ENCODE measurements at places on chromosomes 5 and 9.

GRCh38 chr5:52007230-52007858, 624.1 kb downstream of the ISL1 start:
- DNase-seq = no peak

DNA sequence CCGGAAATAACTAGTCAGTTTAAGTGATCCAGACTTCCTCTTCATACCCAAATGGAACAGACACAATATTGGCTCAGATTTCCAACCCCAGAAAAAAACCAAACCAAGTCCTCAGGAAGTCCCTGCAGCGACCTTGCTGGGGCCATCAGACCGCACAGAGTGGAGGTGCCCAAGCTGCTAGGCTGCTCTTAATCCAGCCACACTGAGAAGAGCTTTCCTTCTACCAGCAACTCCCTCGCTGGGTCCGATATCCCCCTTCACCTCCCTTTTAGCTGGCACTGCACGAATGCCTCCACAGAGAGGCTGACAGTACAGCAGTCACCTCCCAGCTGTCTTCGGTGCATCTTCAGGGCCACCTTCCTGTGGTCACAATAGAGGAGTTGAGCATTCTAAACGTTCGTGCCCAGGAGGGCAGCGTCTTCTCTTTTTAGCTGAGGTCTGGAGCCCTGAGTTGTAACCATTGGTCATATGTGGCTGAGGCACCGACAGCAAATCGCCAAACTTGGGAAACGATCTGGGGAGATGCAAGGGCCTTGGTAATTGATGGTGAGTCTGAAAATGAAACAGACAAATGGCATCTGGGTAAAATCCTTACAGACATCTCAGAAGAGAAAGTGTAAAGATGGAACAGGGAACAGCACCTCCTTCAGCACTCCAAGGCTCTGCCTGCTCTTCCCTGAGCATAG, 5.7 kb downstream of the NAIF1 start:
- no peak for DNase-seq

GRCh38 chr9:87229108-87229507, 268.6 kb upstream of the DAPK1 start:
- DNase-seq = no peak

GRCh38 chr5:133985540-133986180, 17.2 kb upstream of the C5orf15 start:
- DNase-seq = no peak

- DNase-seq = no peak
These were observed 530.5 kb upstream of the TLE4 start for GRCh38 chr9:79041266-79041665.

GRCh38 chr5:171574376-171574775, 154.9 kb downstream of the FGF18 start:
- DNase-seq = no peak

GRCh38 chr9:21060919-21061561, 16.7 kb downstream of the IFNB1 start:
- DNase-seq = no peak

DNA sequence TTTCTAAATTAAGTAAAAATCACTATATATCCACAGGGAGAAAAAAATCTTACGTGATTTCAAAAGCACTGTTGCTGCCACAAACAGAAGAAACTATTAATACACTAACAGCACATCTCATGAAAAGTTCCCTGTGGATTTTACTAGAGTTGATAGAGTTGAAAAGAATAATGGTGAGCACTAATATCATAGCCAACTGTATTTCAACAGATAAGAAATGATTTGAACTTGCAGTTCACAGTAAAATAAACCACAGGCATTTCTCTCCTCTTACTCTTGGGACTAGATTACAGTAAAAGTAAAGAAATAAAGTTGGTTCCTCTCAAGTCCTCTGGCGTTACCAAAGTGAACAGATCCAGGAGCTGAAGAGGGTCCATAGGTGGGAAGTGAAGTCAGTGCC, 27.9 kb downstream of the AGTPBP1 start:
- DNase-seq = no peak

DNA sequence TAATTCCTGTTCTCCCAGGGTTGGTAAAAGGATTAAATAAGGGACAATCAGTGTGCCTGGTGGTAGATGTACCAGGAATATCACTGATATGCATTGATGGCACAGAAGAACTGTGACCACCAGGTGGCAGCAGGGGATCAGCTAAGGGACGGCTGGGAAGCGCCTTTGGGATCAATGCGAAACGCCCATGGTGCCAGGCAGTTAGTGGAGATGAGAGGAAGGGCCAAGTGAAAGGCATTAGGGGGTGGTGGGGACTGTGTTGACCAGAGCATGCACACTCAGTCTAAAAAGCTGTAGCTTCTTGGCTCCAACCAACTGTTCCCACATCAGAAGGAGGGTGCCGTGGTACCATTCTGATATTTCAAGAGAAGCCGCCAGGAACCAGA, 55.6 kb downstream of the ARHGEF37 start:
- DNase-seq = peak; percentile 24

GRCh38 chr5:154312576-154312975, 122.0 kb downstream of the GALNT10 start:
- no peak for DNase-seq

- no peak for DNase-seq
These were observed 25.7 kb downstream of the UTP15 start for GRCh38 chr5:73591102-73591695.

GRCh38 chr9:37902796-37903646, 906 bp downstream of the SLC25A51 start:
- DNase-seq = no peak

DNA sequence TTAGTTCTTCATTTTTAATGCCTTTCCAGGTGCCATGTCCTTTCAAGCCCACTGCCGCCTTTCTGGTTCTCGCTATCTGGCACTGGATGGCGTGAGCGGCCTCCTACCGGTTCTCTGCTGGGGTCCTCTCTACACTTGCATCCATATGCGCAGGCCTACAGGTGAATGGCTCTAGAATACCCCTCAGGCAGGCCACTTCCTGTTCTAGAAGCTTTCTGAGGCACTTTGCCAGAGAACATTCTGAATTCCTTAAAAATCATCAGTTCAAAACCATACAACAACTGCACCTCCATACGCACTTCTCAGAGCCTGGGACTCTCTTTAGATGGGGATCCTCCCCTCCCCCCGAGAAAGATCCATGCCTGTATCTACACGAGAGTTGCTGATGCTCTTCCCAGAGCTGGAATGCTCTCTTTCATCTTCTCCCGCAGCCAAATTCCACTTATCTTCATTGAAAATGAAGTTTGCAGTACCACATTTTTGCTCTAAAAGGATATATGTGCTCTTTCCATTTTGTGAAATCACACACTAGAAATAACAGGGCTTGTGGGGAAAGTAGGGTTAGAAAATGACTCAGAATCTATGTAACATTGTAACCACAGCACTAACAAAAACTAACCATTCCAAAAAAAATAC, 1.4 kb upstream of the LHFPL2 start:
- DNase-seq = no peak

- DNase-seq = no peak
These were observed 57.7 kb downstream of the MAPKAP1 start for GRCh38 chr9:125649315-125649714.

GRCh38 chr9:79526149-79526672, 45.6 kb upstream of the TLE4 start:
- DNase-seq = no peak

GRCh38 chr5:81171769-81172168, 61.4 kb upstream of the CKMT2 start:
- no peak for DNase-seq

GRCh38 chr5:10690460-10691440, 70.3 kb downstream of the DAP start:
- no peak for DNase-seq

DNA sequence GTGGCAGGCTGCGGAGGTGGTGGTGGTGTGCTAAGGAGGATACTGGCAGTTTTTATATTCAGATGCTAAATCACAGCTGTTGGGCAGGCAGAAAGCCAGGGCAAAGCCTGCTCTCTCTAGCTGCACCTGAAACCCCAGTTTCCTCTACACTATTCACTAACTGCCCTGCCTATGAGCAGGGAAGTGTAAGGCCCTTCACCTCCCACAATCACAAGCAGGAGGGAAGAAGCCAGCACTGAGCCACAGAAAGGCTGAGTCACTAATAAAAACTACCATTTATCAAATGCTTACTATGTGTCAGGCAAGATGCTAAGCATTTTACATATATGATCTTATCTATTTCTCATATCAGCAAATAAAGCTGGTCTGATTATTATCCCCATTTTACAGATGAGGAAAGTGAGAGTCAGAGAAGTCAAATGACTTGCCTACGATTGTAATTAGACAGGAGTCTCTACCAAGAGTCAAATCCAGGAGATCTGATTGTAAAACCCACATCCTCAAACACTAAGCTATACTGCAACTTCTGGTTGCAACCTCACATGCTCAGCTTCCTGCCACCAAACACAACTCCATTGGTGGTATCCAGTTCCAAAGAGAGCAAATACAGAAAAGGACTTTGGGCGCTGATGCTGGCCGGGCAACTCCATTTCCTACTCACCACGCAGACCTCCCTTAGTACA, 17.7 kb upstream of the IL6ST start:
- DNase-seq = no peak

- no peak for DNase-seq
These were observed 4.1 kb downstream of the RPL7A start for GRCh38 chr9:133351908-133352634.

- DNase-seq = no peak
These were observed 6.1 kb upstream of the COL5A1 start for GRCh38 chr9:134635351-134636148.

- no peak for DNase-seq
These were observed 73.9 kb upstream of the VCAN start for GRCh38 chr5:83397658-83398057.

DNA sequence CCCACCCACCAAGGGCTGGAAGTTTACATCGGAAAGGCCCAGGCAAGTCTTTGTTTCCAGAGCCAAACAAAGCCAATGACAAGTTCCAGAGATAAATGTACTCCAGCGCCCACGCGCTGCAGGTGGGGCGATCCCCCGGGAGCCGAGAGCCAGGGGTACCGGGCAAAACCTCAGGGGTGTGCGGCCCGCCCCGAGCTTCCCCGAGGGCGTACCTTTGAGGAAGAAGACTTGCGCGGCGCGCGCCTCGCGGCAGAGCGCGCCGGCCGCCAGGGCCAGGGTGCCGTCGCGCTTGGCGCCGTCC, 671 bp downstream of the DUSP1 start:
- no peak for DNase-seq

DNA sequence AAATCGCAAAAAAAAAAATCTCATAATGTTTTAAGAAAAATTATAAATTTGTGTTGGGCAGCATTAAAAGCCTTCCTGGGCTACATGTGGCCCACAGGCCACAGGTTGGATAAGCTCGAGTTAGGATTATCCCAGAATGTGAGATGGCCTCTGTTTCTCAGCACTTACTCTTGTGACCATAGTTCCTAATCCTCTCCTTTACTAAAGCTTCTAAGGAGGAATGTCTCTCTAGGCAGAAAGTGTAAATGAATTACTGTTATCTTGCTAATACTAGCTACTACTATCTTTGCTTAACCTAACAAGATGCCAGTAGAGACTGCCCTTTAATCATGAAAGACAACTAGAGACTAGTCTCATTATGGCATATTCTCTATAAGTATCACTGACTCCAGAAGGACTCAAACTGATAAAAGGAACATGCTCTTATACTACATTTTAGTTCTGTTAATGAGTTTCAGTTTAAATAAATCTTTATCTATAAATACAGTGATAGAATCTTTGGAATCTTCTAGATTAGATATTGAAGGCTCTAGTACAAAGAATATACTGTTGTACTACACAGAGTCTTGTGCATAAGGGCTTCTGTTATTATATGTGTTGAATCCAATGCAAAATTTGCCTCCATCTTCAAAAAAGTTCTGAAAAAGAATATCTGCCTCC, 13.8 kb downstream of the INVS start:
- DNase-seq = no peak

DNA sequence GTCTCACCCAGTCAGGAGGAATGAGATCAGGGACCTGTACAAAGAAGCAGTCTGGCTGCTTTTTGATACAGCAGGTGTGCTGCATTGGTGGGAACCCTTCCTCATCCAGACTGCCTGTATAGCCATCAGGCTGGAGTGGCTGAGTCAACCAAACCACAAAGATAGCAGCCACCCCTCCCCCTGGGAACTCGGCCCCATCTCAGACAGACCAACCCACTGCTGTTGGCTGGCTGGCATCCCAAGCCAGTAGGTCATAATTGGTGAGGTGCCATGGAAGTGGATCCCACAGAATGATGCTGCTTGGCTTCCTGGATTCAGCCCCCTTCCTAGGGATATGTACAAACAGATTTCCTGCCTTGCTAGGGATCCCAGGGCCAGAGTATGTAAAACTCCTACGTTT, 60.9 kb downstream of the YTHDC2 start:
- no peak for DNase-seq

DNA sequence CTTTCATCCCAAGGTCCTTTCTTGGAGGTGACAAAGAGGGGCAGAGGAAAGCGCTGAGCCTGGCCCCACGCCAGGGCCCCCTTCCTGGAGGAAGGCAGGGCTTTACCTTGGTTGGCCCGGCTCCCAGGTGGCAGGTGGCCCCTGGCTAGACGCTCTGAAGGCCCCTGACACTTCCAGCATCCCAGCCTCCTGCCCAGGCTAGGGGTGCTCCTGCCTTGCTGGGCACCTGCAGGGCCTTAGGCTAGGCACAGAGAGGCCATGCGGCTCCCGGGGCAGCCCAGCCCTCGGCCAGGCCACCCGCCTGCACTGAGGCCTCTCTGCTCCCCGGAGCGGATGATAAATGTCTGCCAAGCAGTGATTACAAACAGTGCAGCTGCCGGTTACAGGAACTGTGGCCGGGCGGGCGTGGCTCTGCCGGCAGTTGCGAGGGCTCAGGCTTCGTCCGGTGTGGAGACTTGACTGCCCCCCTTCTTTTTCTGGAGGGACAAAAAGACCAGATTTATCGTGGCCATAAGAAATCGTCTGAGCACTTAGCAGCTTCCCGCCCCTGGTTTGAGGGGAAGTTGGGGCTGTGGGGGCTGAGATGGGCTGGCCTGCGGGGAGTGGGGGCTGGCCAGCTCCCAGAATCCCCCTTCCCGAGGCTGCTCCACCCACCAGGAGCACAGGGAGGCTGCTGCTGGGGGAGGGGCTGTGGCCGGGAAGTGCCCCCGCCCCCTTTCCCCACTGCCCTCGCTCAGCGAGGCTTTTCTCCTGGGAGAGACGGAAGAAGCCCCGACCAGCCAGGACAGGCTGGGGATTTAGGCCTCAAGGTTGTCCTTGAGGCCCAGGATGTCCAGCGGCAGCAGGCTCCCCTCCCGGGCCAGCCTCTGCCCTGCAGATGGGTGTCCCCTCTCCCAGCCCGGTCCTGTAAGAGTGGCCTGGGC, 31.6 kb upstream of the UBAC1 start:
- no peak for DNase-seq

GRCh38 chr9:10254338-10254737, 358.5 kb downstream of the PTPRD start:
- DNase-seq = no peak
